Left cardiac atrium (tissue), 4 donors: ENCODE measurements at places on chromosomes 3 and 15.

- no peak for DNase-seq
These were observed 343.9 kb upstream of the CBLB start for GRCh38 chr3:106212665-106213222.

DNA sequence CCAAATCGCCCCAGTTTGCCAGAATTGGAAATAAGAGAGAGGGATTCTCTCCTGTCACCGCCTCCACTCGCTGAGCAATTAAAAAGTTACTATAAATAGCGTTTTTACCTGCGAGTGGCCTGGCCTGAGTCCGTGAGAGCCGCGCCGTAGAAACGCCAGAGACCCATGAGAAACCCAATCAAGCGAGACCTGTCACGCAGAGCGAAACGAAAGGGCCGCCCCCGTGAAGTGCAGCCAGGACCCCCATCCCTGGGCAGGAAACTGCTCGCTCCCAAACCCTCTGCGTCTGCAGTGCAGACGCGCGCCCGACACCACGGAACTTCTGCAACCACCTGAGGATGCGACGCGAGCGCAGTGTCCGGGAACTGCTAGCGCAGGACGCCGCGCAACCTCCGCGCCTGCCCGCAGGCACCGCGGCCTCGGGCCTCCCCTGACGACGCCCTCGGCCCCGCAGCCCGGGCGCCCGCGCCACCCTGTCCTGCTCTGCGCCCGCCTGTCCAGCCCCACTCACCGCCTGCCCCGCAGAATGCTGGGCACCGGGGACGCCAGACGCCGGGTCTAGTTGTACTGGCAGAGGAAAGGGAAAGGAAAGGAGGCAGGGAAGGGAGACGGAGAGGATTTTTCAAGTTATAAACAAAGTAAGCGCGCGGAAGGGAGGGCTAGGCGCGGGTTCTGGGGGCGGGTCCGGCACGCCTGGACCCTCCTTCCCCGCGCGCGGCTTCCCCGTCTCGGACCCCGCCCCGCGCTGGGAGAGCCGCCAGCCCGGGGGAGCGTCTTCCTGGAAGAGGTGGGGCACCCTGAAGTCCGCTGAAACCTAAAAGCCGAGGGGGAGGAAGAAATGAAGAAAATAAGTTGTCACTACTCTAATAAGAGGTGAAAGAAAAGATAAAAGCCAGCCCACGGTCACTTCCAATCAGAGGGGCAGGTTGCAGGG lies at the start of gene PLSCR4:
Gene PLSCR4 (minus strand): TSS at position 657 of the 934 bp plus-strand sequence. CDS start 29,034 bp downstream, outside the sequence.
- DNase-seq = peak; percentile 89

DNA sequence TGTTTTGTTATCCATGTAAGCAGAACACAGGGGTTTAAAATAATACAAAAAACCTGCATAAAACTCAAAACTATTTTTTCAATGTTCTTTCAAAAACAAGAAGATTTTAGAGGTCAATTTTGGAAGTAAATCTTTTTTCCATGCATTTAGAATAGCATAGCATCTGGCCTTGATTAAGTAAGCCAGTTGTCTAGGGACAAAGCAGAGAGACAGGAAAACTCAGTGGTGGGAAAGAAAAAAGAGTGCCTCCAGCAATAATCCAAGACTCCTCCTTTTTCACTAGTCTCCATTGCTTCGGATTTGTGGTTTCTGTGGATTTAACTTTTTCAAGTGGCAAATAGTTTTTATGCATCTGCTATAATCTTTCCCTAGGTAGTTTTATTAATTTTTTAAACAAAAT lies 88.9 kb downstream of the SUCNR1 start:
- DNase-seq = no peak

GRCh38 chr3:101017017-101017416 lies 23.8 kb upstream of the ABI3BP start:
- DNase-seq = no peak

GRCh38 chr3:170429050-170429449 lies 10.4 kb downstream of the CLDN11 start:
- DNase-seq = no peak

DNA sequence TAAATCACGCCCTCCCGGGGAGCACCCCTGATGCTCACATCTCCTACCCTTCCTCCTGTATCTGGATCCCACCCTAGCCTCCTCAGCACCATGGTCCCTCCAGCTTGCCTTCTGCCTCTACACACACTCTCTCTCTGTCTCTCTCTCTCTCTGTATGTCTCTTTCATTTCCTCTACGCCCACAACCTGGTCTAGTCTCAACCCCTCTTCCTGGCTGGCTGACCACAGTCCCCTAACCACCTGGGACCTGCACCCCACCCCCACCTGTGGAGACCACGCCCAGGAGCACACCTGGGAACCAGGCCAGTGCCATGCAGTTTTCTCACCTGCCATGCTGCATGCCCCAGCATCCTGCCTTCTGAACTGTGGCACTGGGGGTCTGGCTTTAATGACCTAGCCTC lies 4.0 kb upstream of the CFAP100 start:
- no peak for DNase-seq

- DNase-seq = no peak
These were observed 288.1 kb upstream of the GPR149 start for GRCh38 chr3:154718053-154718452.

DNA sequence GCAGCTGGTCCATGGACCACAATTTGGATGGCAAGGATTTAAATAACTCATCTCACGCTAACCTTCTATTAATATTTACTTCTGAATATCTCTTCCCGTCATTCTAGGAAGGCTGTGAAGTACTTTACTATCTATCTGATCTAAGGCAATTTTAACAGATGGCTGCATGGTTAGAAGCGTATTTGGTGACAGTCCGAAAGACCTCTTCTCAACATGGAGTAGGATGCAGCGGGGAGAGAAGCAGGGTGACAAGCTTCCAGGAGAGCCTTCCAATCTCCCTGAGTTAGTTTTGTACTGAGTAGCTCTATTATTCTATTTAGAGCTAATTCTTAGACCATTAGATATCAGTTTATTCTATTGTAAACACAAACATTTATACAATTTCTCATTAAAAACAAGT lies 309.4 kb downstream of the PLCL2 start:
- no peak for DNase-seq

DNA sequence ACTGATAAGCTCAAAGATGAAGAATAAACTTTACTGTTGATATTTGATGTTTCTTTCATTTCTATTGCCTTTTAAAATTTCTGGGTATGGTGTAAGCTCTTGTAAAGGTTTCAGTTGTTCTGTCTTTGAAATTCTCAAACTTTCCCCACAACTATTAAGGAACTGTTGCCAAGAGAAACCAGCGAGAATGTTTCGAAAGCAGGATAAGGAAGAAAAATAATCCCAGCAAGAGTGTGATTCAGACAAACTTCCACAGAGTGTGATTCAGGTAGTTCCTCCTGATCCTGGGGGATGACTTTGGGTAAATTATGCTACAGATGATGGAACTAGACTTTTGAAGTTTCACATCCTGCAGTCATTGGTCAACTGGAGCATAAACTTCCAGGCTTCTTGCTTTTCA lies 632.0 kb downstream of the NSUN3 start:
- DNase-seq = no peak

DNA sequence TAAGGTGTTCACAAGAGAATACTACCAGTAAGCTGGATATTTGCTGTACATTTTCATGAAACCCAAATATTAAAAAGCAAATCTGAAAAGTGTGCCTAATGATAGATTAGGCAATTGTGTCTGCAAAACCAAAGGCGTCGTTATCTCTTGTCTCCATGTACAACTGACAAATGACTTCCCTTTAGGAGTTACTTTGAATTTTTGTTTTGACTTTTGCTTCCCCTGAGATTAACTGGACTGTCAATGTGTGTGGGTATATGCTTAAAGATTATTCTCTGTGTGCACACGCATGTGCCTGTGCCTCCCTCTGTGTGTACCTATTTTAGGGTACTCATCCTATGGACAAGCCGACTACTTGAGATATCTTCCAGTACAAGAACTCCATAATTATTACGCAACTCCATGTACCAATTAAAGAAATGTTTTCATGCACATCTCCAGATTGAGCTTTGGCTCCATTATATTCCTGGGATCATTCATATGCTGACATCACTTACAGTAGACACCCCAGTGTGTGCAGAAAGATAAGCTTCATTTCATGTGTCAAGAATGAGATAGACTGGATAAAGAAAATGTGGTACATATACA lies 431.2 kb upstream of the ADAMTS9 start:
- no peak for DNase-seq

- peak; percentile 55 for DNase-seq
These were observed 720 bp upstream of the TNIK start for GRCh38 chr3:171460725-171461524.

GRCh38 chr3:133037436-133037835 lies 755 bp upstream of the TMEM108 start:
- no peak for DNase-seq

DNA sequence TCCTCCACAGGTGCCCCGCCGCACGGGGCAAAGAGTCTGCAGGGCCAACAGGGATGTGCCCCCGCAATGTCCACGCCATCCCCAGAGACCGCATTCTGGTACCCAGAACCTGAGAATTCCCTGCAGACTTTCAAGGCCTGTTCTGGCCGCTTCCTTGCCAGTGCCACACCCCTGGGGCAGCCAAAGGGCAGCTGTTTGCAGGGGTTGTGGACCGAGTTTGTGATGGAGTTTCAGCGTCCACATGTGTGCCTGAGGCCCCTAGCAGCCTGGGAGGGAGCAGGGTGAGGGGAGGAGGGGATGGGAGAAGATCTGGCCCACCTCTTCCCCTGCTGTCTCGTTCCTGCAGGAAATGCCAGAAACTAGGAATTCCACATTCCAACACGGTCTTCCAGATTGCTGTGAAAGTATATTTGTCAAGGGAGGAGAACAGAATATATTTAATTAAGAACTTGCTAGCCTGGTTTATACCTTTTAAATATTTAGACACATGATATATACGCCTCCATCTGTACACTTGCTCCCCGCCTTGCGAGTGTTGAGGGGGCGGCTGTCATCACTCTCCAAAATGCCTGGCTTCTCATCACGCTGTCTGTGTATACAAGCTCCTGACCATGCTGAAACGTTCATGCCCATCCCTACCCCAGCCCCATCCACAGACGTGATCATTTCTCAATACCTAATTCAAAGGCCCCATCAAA lies 31.1 kb upstream of the RASA2 start:
- DNase-seq = no peak

- no peak for DNase-seq
These were observed 25.3 kb downstream of the PRICKLE2 start for GRCh38 chr3:64199932-64200331.

DNA sequence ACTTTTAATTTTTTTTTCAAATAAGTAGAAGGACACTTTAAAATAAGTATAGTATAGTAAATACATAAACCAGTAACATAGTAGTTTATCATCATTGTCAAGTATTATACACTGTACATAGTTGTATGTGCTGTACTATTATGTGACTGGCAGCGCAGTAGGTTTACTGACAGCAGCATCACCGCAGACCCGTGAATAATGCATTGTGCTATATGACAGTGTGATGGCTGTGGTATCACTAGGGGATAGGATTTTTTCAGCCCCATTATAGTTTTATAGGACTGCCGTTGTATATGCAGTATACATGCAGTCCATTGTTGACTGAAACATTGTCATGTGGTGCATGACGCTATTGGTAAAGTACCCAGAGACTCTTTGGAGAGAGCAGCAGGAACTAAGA lies 306.5 kb downstream of the SQOR start:
- no peak for DNase-seq

DNA sequence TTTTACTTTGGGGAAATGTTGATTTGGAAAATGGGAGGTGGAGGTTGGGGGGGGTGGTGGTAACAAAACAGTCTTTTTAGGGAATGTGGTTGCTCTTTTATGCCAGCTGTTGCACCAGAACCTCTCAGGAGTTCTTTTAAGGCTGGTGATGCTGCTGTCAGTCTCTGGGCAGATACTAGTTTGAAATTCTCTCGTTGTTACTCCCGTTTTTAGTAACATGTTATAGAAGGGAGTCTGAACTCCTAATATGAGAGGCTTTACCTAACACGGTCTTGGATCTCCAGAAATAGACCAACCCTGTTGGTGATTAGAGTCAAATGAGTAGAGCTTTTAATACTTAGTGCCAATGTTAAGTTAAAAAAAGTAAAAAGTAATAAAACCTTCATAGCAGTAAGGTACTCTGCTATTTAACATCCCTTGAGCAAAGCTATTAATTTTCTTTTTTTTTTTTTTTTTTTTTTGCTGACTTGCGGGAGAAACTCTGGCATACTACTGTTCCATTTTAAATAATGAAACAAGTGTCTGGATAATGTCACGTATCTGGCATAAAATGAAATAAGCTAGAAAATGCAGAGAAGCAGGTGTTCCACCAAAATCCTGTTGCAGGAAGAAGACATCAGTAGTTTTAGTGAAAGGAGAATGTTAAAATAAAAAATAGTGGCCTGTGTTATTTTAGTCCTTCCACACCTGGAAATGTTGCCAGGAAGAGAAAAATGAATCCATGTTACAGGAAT lies 156.7 kb downstream of the CACNA1D start:
- DNase-seq = no peak

- peak; percentile 36 for DNase-seq
These were observed 3.6 kb upstream of the EEFSEC start for GRCh38 chr3:128149650-128150049.

GRCh38 chr3:152322756-152323155 lies 54.0 kb downstream of the MBNL1 start:
- DNase-seq = no peak

DNA sequence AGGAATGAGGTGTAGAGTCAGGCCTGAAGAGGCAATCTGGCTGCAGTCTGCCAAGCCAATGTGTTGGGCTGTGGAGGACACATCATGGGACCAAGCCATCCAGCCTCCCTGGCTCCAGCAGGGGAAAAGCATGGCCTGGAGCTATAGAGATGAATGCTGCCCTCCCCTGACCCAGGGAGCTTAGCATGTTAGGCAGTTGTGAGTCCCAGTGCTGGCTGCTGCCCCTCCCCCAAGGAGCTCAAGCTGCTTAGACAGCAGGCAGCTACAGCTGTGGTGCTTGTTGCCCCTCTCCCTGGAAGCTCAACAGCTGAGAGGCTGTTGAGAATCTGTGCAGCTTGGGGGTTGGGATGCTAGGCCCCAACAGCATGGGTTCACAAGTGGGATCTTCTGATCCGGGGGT lies 85.6 kb upstream of the DNAJC19 start:
- no peak for DNase-seq

GRCh38 chr3:11185564-11186317 lies 31.4 kb downstream of the HRH1 start:
- peak; percentile 87 for DNase-seq

GRCh38 chr3:73228437-73228836 lies 167.0 kb downstream of the EBLN2 start:
- DNase-seq = no peak

GRCh38 chr15:74709011-74709410 lies 13.2 kb upstream of the EDC3 start:
- no peak for DNase-seq

GRCh38 chr3:12995389-12996180 lies 77.6 kb downstream of the IQSEC1 start:
- DNase-seq = peak; percentile 17
